Activated CD4-positive, alpha-beta T cell treated with anti-CD3 and anti-CD28 coated beads, Interleukin-2, amount 50 U/mL, for 4 hours (primary cell): ENCODE measurements at places on chromosomes 1 and 21.

DNA sequence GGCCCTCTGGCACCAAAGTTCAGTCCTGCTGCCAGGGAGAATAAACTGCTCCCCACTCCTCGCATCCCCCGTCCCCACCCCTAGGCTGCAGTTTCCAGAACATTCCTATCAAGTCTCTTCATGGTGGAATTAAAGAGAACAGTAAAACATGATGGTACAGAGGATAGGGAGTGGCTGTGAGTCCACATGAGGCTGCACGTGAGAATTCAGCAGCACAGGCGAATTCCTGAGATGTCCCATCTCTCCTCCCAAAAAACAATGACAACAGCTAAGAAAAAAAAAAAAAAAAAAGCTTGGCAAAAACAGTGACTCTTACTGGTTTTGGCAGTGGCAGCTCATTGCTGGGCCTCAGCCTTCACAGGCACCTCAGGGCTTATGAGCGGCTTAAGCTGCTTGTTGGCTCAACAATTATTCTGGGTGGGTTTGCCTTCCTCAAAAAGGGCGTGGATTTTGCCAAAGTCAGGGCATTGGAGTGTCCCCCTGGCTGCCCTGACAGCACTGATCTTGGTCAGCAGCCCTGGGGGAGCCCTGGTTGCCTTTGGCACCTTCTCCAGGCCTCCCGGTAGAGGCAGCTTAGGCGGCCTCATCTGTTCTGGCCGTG, 5.7 kb upstream of the IFFO2 start:
- no peak for DNase-seq

DNA sequence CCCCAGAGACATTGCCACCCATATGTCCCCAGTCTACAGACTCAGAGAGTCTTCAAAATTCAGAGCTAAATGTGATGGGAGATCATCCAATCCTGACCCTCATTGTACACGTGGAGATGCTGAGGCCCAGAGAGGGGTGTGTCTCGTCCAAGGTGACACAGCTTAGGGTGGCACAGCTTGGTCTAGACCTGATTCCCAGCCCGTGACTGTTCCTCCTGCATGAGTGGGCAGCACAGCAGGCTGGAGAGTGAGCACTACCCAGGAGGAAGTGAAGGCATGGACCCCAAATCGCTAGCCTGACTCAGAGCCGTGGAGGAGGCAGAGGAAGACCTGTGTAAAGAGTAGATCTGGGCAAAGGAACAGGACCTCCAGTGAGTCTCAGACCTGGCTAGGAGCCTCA, 16.4 kb downstream of the S100A7 start:
- DNase-seq: no peak

- DNase-seq: no peak
Measured at GRCh38 chr1:203534526-203534925, 40.6 kb downstream of the OPTC start.

DNA sequence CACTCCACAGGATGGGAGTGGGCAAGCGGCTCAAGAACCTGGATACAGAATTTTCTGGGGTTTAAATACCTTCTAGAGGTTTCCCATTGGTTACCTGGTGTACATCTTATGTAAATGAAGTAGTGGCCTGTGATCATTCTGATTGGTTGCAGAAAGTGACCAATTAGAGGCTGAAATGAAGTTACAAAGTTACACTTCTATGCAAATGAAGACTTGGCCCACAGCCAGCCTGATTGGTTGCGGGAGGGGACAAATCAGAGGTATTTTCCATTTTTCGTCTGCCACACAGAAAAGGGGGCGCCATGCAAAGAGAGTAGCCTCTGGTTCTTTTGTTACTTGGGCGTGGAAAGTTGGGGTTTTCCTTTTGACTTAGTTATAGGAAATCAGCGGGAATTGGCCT, 8.9 kb downstream of the KCNAB2 start:
- no peak for DNase-seq

- DNase-seq: no peak
Measured at GRCh38 chr1:93758842-93759515, 77.3 kb upstream of the BCAR3 start.

DNA sequence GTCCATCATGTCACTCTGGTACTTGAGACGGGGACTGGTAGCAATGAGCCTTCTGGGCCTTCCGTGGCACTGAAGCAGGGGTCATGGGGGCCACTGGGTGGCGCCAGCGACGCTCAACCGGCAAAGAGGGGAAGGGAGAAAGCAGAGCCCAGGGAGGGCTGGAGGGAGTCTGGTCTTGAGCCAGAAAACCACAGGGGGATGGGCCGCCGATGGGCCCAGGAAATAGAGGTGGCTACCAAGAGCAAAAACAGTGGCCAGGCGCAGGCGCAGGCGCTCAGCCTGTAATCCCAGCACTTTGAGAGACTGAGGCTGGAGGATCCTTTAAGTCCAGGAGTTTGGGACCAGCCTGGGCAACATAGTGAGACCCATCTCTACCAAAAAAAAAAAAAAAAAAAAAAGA, 21.8 kb downstream of the EXOC8 start:
- DNase-seq: peak; percentile 25

- no peak for DNase-seq
Measured at GRCh38 chr1:240145120-240145519, 53.4 kb downstream of the FMN2 start.

- DNase-seq: no peak
Measured at GRCh38 chr1:94001397-94002045, 92.3 kb upstream of the GCLM start.

DNA sequence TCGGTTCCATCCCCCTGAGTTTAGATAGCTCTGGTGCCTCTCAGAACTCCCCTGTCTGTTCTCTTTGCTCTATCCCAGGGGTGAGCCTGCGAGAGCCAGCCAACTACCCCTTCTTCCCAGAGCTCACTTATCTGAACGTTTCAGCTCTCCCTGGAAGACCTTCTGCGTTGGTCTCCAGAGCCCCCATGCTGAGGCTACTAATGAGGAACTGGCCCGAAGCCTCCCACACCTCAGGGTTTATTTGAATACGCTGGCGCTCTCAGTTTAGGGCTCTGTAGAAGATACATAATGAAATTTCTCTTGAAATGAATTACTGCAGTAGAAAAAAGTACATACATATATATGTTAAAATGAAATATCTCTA, 43.5 kb downstream of the TCEANC2 start:
- no peak for DNase-seq

DNA sequence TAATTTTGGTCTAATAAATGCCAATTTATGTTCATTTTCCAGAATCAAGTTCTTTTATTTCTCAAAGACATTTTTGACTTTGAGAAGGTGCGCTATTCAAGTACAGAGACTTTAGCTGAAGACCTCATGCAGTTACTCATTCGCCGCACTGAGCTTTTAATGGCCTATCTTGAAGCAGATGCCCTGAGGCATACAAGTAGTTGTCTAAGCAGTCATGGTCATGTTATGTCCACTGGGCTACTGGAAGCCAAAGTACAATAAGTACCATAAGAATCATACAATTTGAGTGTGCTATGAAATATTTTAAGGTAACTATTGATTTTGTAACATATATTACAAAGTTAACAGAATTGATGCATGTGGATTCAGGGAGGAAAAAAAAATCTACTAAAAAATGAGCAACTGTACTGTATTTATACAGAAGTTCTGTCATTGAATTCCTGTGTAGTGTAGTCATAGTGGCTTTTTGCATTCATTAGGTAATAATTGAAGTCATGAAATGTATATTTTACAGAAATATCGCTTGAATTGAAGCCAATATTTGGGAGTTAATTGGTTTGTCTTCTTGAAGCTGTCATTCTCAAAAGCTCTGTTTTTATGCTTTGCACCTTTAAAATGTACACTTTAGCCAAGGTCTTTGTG, 13.5 kb upstream of the NEXN start:
- no peak for DNase-seq

- no peak for DNase-seq
Measured at GRCh38 chr1:53080769-53081168, 18.8 kb downstream of the PODN start.

GRCh38 chr1:54980528-54981241, at the start of gene TMEM61:
TSS of gene TMEM61 (plus strand) at chr1:54980628. CDS start at chr1:54981066, 438 bp downstream.
- no peak for DNase-seq

- no peak for DNase-seq
Measured at GRCh38 chr1:154220970-154221277, 169 bp downstream of the UBAP2L start.

GRCh38 chr1:179806333-179806732, 63.2 kb downstream of the FAM163A start:
- DNase-seq: no peak

GRCh38 chr1:145871994-145872924, 13.4 kb upstream of the PIAS3 start:
- peak; percentile 18 for DNase-seq

GRCh38 chr1:85289848-85290335, 13.5 kb upstream of the BCL10 start:
- DNase-seq: no peak

- DNase-seq: no peak
Measured at GRCh38 chr21:17270229-17270628, 242.6 kb upstream of the CXADR start.

GRCh38 chr1:23795676-23796465, 4.7 kb downstream of the GALE start:
- DNase-seq: no peak

GRCh38 chr1:100866041-100866900, 28.4 kb downstream of the EXTL2 start:
- no peak for DNase-seq

DNA sequence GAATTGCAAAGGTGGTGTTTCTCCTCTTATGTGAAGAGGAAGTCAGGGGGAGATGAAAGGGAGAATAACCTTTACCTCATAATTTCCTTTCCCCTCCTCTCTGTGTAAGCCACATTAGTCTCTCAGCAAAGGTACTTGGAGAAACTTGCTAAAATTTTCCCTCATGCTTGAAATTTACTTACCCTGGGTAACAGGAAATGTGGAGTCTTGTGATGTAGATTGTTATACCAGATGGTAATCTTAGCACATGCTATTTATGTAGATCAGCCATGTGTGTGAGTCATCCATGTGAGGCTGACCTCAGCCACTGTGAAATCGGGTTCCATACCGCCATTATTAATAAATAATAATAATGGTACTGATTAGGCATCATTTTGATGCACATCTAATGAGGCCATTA, 128.4 kb downstream of the TGFB2 start:
- no peak for DNase-seq

GRCh38 chr1:61081686-61082310, 563 bp upstream of the NFIA start:
- DNase-seq: peak; percentile 47

GRCh38 chr1:208201229-208201628, 43.0 kb downstream of the PLXNA2 start:
- DNase-seq: no peak

- DNase-seq: no peak
Measured at GRCh38 chr1:39926343-39926793, 24.7 kb upstream of the MYCL start.

- DNase-seq: no peak
Measured at GRCh38 chr1:7535934-7536878, 234.9 kb upstream of the VAMP3 start.

- no peak for DNase-seq
Measured at GRCh38 chr1:111364690-111365089, 62.8 kb downstream of the OVGP1 start.

GRCh38 chr1:6822530-6823359, 37.5 kb downstream of the CAMTA1 start:
- DNase-seq: no peak

- DNase-seq: no peak
Measured at GRCh38 chr1:3364551-3364950, 89.9 kb upstream of the ARHGEF16 start.

DNA sequence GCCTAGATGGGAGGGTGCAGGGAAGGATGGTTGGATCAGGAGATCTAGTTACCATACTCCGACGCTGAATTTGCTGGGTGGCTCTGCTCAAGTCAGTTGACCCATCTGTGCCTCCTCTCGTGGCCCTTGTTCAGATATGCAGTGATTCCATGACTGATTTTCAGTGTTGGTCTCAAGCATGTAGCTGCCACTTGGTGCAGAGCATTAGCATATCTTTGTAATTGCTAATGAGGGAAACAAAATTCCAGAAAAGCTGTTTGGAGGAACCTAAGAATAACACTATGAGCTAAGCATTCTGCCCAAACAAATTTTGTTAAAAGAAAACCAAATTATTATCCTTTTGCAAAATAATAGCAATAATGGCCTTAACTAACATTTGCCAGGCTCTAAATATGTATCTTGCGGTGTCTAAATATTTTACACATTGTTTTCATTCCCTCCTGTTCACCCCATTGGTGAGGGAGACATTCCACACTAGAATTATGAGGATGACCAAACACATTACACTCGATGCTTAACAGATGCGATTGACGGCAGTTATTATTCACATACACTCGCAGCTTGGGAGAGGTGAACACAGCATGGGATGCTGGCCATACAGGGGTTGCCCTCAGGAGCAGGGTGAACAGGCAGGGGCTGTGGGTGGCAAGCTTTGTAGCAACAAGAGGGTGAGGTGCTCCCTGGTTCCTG, 69.1 kb downstream of the KCNJ15 start:
- DNase-seq: no peak

DNA sequence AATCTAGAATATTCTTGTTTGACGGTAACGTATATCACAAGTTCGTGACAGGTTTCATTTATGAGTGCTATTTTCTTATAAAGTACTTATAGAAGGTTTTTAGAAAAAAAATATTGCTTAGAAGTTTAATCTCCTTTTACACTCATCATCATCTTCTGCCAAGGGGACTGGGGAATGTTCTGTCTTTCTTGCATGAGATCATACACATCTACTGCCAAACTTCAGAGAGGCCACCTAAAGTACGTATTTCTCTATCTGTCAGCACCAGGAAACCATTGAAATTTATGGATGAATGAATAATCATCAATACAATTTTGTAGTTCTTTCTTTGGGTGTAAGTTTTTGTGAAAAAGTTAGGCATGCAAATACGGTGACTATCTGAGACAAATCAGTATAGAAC, 245.8 kb downstream of the SPATA17 start:
- no peak for DNase-seq

- DNase-seq: no peak
Measured at GRCh38 chr1:32411261-32411660, 17.0 kb upstream of the BSDC1 start.

DNA sequence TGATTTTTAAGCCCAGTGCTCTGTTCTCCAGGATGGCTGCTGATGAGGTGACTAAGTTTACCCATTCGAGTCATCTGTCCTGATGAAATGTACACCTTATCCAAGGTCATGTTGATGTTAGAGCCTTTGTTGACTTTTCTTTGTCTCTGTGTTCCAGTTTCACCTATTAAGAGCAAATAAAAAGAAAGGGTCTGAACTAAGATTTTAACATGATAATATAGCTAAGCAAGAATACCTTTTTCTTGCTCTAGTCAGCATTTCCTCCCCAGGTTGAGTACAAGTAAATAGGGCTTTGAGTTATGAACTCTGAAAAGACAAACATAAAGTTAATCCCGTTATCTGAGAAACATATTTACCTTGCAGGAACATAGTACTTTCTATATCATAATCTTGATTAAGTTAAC, 52.1 kb upstream of the GPR88 start:
- DNase-seq: no peak

- DNase-seq: no peak
Measured at GRCh38 chr1:211734359-211734758, 58.9 kb upstream of the NEK2 start.

- no peak for DNase-seq
Measured at GRCh38 chr1:226604560-226605317, 56.2 kb downstream of the STUM start.
